ENCODE measurements at places on chromosomes 7 and 10. TPM values are rescaled to one million over a fixed set of nuclear protein-coding genes. Genes with fewer than 3 reads are reported as not detected.

Gene C10orf53
- total RNA-seq, result not detected

Gene BTAF1
- 17.3 TPM for total RNA-seq

Gene ABCB1
- total RNA-seq, result 49.2 TPM

Gene TMEM270
- not detected for total RNA-seq

Gene AKR1B15
- 1.8 TPM for total RNA-seq

Gene DNTT
- total RNA-seq, result not detected

Gene COBL
- total RNA-seq, result 35.9 TPM

Measured in right lobe of liver (tissue), 6 donors.